ENCODE measurements at places on chromosomes 2 and 18. TPM values are rescaled to one million over a fixed set of nuclear protein-coding genes. Genes with fewer than 3 reads are reported as not detected.

ALLC gene
- not detected for total RNA-seq

IL36RN gene
- 0.13 TPM for total RNA-seq

HMSD gene
- total RNA-seq: 0.26 TPM

LIMS4 gene
- 0.59 TPM for total RNA-seq

RSAD2 gene
- total RNA-seq: 0.15 TPM

KCNIP3 gene
- total RNA-seq: 0.89 TPM

GALNT5 gene
- total RNA-seq: 3.2 TPM

PID1 gene
- 3.5 TPM for total RNA-seq

SERPINB5 gene
- 0.13 TPM for total RNA-seq

RNF152 gene
- total RNA-seq: 0.01 TPM

TIMM21 gene
- 64.3 TPM for total RNA-seq

IL37 gene
- not detected for total RNA-seq

GYPC gene
- not detected for total RNA-seq

PLCD4 gene
- total RNA-seq: 0.31 TPM

NPHP1 gene
- total RNA-seq: 7.2 TPM

PFN4 gene
- total RNA-seq: 1.1 TPM

CIB4 gene
- total RNA-seq: 0.16 TPM

GKN2 gene
- 3.7 TPM for total RNA-seq

ABCB11 gene
- 0.02 TPM for total RNA-seq

B3GNT7 gene
- 2.3 TPM for total RNA-seq

MLPH gene
- 256 TPM for total RNA-seq

PROKR1 gene
- not detected for total RNA-seq

GPR75 gene
- total RNA-seq: 1.5 TPM

CAVIN2 gene
- 11.9 TPM for total RNA-seq

ASB1 gene
- 39.5 TPM for total RNA-seq

Data from A549 treated with DMSO at 1 μM for 4 hours (cell line).